Thymus (tissue), 14 donors: ENCODE measurements at places on chromosomes 6 and 20. TPM values are rescaled to one million over a fixed set of nuclear protein-coding genes. Genes with fewer than 3 reads are reported as not detected.

- H3K27me3 ChIP-seq: no peaks in the 10 kb centered on the region
- H3K4me3 ChIP-seq: no peak overlapping the region
- H3K4me1 ChIP-seq: peaks cover 32% of the 10 kb centered on the region
- H3K36me3 ChIP-seq: no peaks in the 10 kb centered on the region
- no peak overlapping the region for H3K27ac ChIP-seq
These were observed 7.5 kb downstream of the NEDD9 start for GRCh38 chr6:11224966-11225463.

GRCh38 chr6:167153521-167153959, 4.2 kb downstream of the GPR31 start:
- H3K27me3 ChIP-seq: no peaks in the 10 kb centered on the region
- DNase-seq: no peak
- H3K36me3 ChIP-seq: no peaks in the 10 kb centered on the region
- no peaks in the 10 kb centered on the region for H3K4me1 ChIP-seq
- H3K27ac ChIP-seq: no peak overlapping the region

- H3K27ac ChIP-seq: no peak overlapping the region
- H3K27me3 ChIP-seq: no peaks in the 10 kb centered on the region
- H3K4me3 ChIP-seq: no peak overlapping the region
- H3K36me3 ChIP-seq: no peaks in the 10 kb centered on the region
- no peak for DNase-seq
These were observed 131.2 kb downstream of the SH3BGRL2 start for GRCh38 chr6:79762370-79762769.

DNA sequence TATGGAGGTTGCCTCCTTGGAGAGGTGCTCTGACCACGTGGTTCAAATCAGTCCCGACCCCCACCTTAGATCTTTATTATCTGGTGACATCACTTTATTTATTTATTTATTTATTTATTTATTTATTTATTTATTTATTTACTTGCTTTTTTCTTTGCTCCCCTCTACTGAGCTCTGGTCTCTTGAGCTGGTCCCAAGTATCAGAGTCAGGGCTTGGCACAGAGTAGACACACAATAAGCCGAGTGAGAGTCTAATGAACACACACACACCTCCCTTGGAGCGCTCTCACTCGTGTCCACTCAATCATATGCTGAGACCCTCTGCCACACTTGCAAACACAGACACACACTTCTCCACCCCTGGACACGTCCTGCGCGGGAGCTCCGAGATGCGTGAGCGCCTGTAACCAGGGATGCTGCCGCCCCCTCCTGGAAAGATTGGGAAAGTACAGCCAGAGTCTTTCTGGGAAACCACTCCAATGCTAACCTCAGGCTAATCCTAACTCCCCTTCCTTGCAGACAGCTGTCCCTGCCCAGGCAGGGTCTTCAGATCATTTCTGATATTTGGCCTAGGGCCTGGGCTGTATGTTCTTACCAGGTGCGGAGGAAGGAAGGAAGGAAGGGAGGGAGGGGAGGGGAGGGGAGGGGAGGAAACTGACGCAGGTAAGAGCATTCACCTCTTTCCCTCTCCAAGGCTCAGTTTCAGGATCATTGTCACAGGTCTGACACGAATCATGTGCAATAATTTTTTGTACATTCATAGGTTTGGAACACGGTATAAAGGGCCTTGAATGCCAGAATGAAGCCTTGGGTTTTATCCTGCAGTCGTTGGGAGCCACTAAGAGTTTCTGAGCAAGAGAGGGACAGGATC, 70.9 kb downstream of the STK35 start:
- peak; percentile 44 for DNase-seq
- H3K27me3 ChIP-seq: peaks cover 9% of the 10 kb centered on the region
- H3K27ac ChIP-seq: no peak overlapping the region
- no peaks in the 10 kb centered on the region for H3K4me1 ChIP-seq

GRCh38 chr6:139448998-139449610, 74.7 kb upstream of the CITED2 start:
- no peaks in the 10 kb centered on the region for H3K27me3 ChIP-seq
- H3K4me1 ChIP-seq: no peaks in the 10 kb centered on the region
- H3K36me3 ChIP-seq: no peaks in the 10 kb centered on the region
- no peak overlapping the region for H3K4me3 ChIP-seq
- H3K27ac ChIP-seq: no peak overlapping the region

DNA sequence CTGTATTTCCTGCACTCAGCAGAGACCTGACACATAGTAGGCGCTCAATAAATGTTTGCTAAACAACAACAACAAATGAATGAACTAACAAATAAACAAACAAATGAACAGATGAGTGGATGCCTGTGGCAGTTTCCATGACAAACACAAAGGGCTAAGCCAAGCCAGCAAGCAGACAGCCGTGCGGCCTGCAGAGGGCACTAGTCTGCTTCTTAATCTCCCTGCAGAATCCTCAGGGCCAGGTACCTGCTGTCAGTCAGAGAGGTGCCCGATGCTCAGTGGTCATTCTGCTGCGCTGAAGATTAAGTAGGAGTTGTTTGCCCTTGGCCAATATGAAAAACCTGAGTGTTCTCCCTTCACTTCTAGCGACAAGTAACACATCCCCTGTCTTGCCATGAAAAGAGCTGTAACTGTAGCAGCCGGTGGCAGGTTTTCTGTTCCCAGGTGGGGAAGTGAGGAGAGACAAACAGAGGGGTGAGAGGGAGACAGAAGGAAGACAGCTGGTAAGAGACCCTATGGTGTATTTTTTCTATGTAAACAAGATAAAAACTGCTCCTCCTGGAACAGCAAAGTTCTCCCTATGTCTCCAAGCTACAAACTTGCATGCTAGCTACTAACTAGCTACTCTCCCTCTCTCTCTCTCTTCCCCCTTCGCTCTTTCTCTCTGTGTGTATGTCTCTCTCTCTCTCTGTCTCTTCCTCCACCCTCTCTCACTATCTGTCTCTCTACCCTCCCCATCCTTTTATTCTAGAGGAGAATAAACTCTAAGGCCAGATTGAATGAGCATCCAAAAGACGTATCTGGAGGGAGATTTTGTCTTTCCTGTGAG, at the start of gene MC3R:
Gene MC3R, plus strand, starts transcription at position 779 of the 829 bp plus-strand sequence. CDS start 112 bp downstream, outside the sequence.
- no peaks in the 10 kb centered on the region for H3K4me1 ChIP-seq
- H3K27ac ChIP-seq: no peak within 1 kb of the TSS
- no peak for DNase-seq

The HLA-DQA1 gene
- 358 TPM for polyA plus RNA-seq

GRCh38 chr6:98487612-98488011, 346.8 kb upstream of the POU3F2 start:
- no peak for DNase-seq
- H3K27me3 ChIP-seq: no peaks in the 10 kb centered on the region
- H3K27ac ChIP-seq: no peak overlapping the region
- no peaks in the 10 kb centered on the region for H3K36me3 ChIP-seq
- H3K4me3 ChIP-seq: no peak overlapping the region

GRCh38 chr6:69732640-69733039, 64.2 kb downstream of the LMBRD1 start:
- no peaks in the 10 kb centered on the region for H3K4me1 ChIP-seq
- no peak for DNase-seq
- no peaks in the 10 kb centered on the region for H3K36me3 ChIP-seq
- H3K27ac ChIP-seq: no peak overlapping the region

DNA sequence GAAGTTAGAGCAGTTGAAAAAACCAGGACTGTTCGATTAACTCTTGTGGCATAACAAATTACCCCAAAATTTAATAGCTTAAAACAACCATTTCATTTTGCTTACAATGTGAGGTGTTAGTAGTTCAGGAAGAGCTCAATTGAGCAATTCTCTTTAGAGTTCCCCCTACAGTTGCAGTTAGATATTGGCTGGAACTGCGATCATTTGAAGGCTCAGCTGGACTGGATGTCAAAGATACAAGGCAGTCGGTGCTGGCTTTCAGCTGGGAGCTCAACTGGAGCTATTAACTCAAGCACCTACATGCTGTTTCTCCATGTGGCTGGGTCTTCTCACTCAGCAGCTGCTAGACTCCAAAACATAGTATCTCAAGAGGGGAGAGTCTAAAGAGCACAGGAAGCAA, 96.0 kb upstream of the LOC128125822 start:
- no peak for DNase-seq
- H3K4me3 ChIP-seq: no peak overlapping the region
- no peaks in the 10 kb centered on the region for H3K36me3 ChIP-seq
- no peaks in the 10 kb centered on the region for H3K4me1 ChIP-seq

DNA sequence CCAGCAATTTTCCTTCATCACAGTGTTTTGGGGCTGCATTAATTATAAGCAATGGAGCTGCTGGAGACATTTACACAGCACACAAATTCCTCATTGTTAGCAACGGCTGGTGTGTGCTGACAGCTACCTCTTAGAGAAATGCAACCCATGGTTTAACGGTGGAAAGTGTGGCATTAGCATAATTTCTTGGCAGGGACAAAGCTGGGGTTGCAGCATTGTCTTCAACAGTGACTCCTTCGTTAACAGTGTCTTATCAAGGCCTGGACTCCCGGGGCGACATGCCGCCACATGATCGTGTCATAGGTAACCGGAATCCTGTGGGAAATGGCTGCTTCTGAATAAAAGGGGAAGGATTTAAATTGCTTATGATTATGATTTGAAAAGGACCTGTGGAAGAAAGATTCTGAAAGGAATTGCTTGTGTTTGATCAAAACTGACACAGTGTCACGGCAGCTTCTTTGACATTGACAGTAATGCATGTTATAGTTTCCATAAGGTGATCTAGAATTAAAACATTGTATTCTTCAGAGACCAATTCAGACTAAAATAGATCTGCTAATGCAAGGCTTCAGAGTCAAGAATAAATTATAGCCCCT, 128.0 kb downstream of the UST start:
- no peaks in the 10 kb centered on the region for H3K36me3 ChIP-seq
- no peak overlapping the region for H3K4me3 ChIP-seq
- no peaks in the 10 kb centered on the region for H3K27me3 ChIP-seq
- no peak overlapping the region for H3K27ac ChIP-seq
- no peak for DNase-seq
- peaks cover 11% of the 10 kb centered on the region for H3K4me1 ChIP-seq

DNA sequence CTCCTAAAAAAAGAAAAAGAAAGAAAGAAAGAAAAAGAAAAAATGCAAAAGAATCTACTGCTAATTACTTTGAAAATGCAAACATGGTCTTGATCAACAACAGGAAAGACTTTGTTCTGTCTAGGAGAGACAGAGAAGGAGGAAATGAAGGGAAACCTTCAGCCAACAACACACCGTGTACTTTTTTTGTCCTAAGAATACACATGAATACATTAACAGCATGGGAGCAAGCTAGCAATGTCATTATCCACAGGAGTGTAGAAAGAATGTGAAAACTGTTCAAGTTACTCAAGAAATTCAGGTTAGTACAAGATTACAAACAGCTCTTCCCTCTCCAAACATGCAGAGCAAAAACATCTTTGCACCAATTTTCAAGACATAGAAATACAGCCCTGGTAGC, 326.3 kb downstream of the UBE3D start:
- H3K27ac ChIP-seq: no peak overlapping the region
- H3K4me1 ChIP-seq: no peaks in the 10 kb centered on the region
- no peaks in the 10 kb centered on the region for H3K27me3 ChIP-seq
- DNase-seq: no peak

DNA sequence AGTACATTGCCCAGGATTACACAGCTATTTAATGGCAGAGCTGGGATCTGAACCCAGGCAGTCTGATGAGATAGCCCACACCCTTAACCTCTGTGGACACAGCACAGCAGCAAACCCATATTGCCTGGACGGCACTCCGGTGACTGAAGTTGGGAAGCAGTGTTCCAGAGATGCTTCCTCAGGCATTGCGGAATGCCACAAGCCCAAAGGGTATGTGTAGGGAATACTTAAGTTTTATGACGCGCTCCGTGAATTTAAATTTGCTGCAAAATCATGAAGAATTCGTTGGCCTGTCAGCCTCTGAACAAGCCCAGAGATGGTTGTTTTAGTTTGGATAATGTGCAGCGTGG, 46.4 kb downstream of the PSMG4 start:
- H3K4me3 ChIP-seq: no peak overlapping the region
- H3K36me3 ChIP-seq: no peaks in the 10 kb centered on the region
- H3K27me3 ChIP-seq: no peaks in the 10 kb centered on the region
- DNase-seq: no peak
- H3K27ac ChIP-seq: no peak overlapping the region

- DNase-seq: no peak
- no peaks in the 10 kb centered on the region for H3K27me3 ChIP-seq
- H3K4me1 ChIP-seq: no peaks in the 10 kb centered on the region
These were observed 13.4 kb downstream of the SLX4IP start for GRCh38 chr20:10448270-10449156.

GRCh38 chr6:158041370-158041769, 59.7 kb downstream of the SYNJ2 start:
- H3K4me3 ChIP-seq: no peak overlapping the region
- no peaks in the 10 kb centered on the region for H3K27me3 ChIP-seq
- DNase-seq: no peak
- H3K36me3 ChIP-seq: peaks cover 21% of the 10 kb centered on the region
- H3K27ac ChIP-seq: no peak overlapping the region

DNA sequence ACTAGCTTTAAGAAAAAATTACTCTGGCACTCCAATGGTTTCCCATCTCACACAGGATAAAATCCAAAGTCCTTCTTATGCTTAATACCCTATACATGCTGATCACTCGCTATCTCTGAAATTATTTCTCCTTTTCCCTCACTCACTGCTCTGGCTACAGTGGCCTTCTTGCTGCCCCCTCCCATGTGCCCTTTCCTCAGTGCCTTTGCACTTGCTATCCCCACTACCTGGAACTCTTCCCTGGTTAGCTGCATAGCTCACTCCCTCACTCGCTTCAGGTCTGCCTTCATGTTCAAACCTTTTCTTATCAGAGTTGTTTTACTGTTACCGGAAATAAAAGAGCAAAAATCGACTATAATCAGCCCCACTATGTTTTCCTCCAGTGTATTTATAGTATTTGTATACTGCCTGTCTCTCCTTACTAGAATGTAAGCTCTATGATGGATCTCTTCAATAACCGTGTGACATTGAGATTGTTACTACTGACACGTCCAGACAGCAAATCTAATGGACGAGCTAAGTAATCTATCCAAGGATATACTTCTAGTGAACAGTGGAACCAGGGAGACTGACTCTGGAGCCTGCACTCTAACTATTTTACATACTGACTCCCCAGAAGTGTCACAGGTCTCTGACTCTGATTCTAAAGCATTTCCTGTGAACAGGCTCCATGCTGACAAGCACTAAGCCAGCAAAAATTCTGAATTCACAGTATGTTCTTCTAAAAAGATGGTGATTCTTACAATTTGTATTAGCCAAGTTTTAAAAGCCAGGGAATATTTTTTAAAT, 25.1 kb downstream of the FKBP5 start:
- DNase-seq: no peak
- H3K4me1 ChIP-seq: peaks cover 12% of the 10 kb centered on the region
- peaks cover 5% of the 10 kb centered on the region for H3K36me3 ChIP-seq
- no peak overlapping the region for H3K4me3 ChIP-seq
- no peaks in the 10 kb centered on the region for H3K27me3 ChIP-seq

The TRIM15 gene
- 0.59 TPM for polyA plus RNA-seq

The SMIM13 gene
- polyA plus RNA-seq: 4.5 TPM
